ENCODE measurements at places on chromosomes 2 and 18.
A peak's percentile ranks its signal among the peaks of the same experiment; 100 is the strongest.

- no peak for DNase-seq
Measured at GRCh38 chr2:23131066-23131575, 253.9 kb upstream of the KLHL29 start.

GRCh38 chr18:50633992-50634391 lies 74.1 kb downstream of the MAPK4 start:
- DNase-seq = no peak

GRCh38 chr2:10493075-10493633 lies 45.0 kb upstream of the ODC1 start:
- DNase-seq = no peak

DNA sequence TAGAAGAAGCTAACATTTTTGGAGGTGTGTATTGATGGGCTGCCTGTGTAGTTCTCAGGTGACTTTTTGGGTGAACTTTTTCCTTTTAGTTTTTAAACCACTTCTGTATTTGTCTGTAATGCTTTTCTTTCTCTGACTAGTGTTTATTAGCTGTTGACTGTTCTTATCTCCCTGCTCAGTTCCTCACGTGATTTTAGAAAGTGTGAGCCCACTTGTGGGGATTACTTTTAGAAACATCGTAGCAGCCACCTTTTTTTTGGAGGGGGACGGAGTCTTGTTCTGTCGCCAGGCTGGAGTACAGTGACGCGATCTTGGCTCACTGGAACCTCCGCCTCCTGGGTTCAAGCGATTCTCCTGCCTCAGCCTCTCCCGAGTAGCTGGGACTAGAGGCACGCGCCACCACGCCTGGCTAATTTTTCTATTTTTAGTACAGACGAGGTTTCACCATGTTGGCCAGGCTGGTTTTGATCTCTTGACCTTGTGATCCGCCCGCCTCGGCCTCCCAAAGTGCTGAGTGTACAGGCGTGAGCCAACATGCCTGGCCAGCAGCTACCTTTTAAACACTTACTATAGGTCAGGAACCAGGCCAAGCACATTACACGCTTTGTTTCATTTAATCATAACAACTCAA lies 9.2 kb upstream of the CDKL4 start:
- DNase-seq = no peak

- no peak for DNase-seq
Measured at GRCh38 chr2:75340560-75340959, 141.2 kb upstream of the TACR1 start.

GRCh38 chr2:214899751-214900150 lies 90.3 kb upstream of the BARD1 start:
- no peak for DNase-seq

DNA sequence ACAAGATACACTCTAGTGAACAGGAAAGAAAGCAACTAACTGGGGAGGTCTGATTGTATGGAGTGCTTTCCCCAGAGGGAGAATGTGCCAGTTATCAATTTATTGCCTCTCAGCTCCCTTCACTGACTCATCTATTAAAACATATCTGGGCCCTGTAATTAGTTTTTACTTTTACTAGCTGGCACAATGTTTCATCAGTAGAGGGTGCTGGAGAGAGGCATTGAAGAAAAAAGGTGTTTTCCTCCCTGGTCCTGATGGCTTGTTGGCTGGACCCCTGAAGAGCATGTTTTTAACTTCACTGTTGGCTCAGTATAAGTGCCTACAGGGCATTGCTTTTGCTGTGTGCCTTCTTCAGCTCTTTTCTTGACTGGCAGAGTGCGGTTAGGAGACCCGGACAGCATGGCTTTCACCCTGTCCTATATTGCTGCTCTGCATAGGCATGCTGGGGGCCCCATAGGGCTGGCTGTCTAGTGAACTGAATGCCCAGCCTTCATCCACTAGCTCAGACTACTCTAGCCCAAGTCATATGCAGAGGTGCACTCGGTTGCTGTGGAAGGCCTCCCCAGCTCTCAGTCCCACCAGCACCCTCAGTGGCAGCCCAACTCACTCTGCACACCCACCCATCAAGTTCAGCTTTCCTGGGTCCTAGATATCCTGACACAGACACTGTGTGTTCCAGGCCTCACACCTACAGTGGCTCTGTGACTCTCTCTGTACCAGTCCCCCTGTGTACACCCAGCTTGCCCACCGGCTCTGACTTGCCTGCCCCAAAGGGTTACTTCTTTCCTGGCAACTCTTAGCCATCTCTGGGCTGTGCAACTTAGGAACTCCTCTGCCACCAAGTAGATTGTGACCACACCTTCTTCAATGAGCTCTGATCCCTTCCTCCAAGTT lies 62.3 kb upstream of the ACYP2 start:
- no peak for DNase-seq

DNA sequence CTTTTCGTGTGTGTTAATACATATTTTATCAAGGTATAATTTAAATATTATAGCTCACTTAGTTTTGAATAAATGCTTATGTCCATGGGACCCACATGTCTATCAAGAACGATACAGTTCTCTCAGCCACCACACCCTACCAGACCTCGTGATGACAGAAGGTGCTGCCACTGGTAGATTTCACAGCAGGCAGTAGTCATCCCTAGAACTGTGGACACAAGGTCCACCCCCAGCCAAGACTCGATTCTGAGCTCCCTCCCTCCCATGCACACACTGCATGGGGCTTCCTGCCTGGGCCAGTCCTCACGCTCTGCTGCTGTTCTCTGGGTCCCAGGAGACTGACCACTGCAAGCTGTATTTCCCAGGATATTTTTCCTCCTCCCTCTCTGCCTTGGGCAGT lies 26.5 kb upstream of the CREB1 start:
- DNase-seq = peak; percentile 70

DNA sequence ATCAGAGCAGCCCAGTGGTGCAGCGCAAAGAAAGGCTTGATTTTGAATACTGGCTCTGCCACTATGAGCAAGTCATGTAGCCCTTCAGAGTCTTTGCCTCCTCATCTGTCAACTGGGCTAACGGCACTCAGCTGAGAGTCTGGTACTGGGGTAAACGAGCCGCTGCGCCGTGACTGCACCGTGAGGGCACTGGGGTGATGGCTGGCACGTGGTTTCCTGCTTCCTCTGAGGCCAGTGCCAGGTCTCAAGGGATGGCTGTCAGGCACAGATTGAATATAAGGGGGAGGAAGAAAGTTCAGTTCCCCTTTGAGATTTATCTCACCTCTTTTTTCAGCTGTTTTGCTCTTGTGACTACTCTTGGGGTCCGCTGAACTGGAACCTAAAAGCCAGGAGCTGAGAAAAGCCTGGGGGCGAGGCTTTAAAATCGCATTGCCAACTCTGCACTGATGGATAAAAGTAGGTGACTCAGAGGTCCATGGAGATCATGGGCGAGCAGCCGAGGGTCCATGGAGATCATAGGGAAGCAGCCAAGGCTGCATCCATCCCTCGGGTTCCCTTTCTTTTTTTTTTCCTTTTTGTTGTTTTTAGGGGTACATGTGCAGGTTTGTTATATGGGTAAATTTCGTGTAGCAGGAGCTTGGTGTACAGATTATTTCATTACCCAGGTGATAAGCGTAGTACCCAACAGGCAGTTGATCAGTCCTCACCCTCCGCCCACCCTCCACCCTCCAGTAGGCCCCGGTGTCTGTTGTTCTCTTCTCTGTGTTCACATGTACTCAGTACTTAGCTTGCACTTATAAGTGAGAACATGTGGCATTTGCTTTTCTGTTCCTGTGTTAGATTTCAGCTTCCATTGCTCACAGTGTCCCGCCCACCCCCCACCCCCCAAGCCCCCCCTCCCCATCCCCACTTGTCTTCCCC lies 114.3 kb downstream of the SPP2 start:
- DNase-seq = no peak

DNA sequence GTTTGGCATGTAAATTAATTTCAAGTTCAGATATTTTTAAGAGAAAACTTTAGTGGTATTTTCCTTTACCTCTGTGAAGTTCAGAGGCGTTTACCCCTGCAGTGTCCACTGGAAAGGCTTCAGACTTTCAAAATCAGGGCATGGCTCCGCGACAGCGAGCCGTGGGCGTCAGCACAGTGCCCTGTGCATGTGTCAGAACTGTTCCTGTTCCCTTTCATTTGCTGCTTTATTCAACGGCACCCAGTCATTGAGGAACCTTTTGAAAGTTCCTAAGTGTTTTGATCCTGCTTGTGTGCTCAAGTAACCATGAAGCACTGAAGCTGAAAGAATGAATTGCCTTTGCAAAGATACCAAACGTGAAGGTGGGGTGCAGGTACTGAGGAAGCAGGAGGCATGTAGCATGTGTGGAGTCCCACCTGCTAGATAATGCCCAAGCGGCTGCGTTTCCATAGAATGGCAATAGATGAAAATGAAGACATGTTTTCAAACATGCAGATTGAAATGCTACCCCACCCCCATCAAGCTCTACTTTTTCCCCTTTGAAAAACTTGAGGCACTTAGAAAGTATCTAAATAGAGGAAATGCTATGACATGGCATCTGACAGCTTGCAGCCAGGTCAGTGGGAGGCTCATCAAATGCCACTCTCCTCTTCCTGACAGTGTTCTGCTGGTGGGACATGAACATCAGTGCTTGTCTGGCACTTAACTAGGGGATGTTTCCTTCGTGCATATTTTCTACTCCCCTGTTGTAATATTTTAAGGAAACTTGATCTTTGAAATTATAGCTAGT lies 148.6 kb downstream of the ZNF236 start:
- no peak for DNase-seq

DNA sequence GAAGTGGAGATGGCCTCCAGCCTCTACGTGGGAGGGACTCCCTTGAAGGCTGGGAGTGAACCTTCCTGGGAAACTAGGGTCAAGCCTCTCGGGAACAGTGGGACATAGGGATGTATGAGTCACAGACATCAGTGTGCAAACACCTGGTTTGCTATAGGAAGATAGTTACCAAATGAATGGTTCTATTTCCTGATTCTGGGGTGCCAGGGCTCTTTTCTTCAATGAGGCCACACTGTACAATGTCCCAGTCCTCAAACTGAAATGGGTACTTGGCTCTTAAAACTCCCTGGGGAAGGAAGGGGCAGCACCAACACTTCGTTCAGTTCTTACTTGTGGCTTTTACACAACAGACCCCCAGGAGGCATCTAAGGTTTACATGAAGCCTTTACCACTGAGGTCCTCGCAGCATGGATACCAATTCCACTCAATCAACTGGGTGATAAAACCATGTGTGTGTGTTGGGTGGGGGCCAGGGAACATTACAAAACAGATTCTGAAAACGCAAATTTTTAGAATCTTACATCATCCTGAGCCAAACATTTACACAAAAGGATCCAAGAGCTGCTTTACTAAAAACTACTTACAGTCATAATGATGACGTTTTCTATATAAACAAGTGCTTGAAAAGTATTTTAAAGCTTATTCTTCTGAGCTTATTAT lies 10.4 kb downstream of the ERFE start:
- peak; percentile 72 for DNase-seq

DNA sequence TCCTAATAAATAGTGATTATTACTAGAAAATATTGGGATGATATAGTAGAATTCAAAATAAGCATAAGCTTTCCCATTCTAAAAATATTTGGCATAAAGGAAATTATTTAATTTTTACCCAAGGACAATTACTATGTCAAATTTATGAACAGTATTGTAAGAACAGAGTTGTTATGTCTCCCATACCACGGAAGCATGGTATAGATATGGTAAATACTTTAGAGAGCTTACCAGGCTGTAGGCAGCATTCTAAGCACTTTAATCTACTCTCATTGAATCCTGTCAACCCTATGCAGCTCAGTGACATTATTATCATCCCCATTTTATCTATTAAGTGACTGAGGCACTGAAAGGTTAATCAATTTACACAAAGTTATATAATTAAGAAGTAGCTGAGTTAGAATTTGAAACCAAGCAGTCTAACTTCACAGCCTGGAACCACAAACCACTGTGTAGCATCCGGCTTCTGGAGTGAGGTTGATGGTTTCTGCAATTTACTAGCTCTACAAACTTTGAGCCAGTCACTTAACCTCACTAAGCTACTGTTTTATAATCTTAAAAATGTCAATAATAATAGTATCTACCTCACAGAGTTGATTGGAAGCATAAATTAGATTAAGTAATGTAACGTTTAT lies 323.7 kb downstream of the ARHGAP15 start:
- no peak for DNase-seq

- DNase-seq = no peak
Measured at GRCh38 chr18:35028536-35028935, 12.7 kb upstream of the MAPRE2 start.

- DNase-seq = no peak
Measured at GRCh38 chr2:69911985-69912563, 2.8 kb upstream of the MXD1 start.

GRCh38 chr2:113198048-113198789 lies 24.4 kb downstream of the PSD4 start:
- DNase-seq = no peak

GRCh38 chr2:32495139-32495538 lies 132.7 kb upstream of the TTC27 start:
- no peak for DNase-seq

DNA sequence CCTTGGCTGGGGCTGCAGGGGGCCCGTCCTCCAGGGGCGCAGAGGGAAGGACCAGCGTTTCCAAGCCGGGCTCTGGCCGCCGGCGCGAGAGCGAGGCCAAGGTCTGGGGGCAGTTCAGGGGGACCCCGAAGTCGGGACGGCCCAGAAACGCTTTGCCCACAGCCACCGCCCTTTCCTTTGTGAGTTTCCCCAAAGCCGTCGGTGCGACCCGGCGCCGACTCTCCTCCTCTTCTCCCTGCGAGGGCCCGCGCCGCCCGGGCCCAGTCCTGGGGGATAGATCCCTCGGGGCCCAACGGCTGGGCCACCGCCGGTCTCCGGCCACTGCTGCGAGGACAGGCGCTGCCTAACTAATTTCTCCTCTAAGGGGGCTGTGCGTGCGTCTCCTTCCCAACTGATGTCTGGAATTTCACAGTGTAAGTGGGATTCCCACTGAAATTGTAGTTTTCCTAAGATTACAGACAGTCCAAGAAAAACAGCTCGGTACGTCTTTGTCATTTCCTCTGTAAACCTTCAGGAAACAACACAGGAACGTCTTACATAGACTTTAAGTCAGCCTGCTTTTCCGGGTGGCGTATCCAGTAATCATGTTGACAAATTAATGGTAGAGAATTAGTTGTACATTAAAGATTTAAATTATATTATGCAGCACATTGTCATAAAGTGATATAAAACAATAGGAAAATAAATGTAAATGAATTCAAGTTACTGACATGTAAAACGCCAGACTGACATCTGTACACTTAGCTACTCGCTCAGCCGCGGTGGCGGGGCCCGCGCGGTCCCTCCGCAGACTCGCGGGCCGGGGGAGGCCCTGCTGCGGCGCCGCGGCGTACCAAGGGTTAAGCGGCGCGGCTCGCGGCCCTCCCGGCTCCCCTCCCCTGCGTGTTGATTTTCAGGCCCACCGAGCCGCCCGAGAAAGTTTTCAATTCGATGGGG lies 139.4 kb upstream of the SIX3 start:
- no peak for DNase-seq

GRCh38 chr2:191522478-191523120 lies 155.3 kb upstream of the NABP1 start:
- no peak for DNase-seq

GRCh38 chr18:76134628-76135027 lies 360.4 kb downstream of the ZNF516 start:
- no peak for DNase-seq

Measured in brain pericyte (primary cell).